Stimulated activated CD4-positive, alpha-beta T cell treated with anti-CD3 and anti-CD28 coated beads, TNF-alpha, amount 100 ng/mL, for 4 hours (primary cell): ENCODE measurements at places on chromosomes 16 and 17.

DNA sequence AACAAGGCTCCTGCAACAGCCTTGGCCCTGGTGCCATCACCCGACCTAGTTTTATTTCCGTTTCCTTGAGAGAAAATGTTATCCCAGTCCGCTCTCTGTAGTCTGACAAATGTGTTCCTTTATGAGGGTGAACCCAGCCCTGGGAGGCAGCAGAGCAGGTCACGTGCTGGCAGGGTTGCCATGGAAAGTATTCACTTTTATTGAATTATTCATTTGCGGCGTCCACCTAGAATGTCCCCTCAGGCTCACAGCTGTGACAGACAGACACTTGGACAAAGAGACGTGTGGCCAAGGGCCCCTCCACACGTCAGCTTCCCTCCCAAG lies 90.0 kb downstream of the WSCD1 start:
- DNase-seq, result no peak

GRCh38 chr17:41549596-41550039 lies 21.5 kb upstream of the KRT19 start:
- DNase-seq, result no peak

DNA sequence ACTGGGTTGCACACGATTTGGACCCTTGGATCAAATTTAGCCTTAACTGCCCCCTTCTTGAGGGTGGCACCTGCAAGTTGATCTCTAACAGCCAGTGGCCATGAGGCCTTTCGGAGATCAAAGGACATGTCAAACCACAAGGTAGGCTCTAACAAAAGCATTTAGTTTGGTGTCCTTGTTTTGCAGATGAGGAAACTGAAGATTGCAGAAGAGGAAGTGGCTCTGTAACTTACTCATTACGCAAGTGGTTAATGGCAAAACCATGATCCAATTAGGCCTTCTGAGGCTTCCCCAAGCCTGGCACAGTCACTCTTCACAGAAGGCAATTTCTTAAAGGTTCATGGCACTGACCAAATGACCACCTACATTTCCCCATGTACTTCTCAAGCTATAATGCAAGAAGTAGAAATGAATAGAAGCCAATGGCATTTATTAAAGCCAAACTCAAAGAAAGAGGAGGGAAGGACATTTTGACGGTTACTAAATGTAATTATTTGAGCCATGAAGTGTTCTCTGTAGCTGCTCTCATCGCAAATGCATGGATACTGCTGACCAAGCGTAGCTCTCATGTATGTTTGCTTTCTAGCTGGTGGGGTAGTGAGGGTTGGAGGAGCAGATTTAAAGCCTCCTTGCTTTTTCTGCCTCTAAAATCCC lies 32.8 kb upstream of the ABCC12 start:
- no peak for DNase-seq

GRCh38 chr17:56130631-56131030 lies 22.6 kb upstream of the ANKFN1 start:
- no peak for DNase-seq

DNA sequence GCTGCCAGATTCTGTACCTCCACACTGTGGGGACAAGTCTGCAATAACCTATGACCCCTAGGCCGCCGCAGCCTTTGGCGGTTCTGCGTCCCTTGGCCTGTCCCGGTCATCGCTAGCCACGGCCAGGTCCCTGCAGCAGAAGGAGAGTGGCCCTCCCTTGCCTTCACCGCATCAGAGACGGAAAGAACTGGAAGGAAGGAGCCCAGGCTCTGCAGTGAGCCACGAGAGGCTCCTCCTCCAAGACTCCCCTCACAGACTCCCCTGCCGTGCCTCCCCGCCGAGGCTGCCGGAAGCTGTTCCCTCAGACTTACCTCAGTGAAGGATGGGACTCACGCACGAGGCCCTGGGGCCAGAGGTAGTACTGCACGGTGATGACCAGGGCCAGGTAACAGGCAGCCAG lies 11.0 kb downstream of the SLC38A8 start:
- DNase-seq, result no peak

- DNase-seq, result no peak
Observed at GRCh38 chr17:13374203-13375143, 227.3 kb downstream of the HS3ST3A1 start.

- no peak for DNase-seq
Observed at GRCh38 chr16:2512735-2513404, 882 bp upstream of the ATP6V0C start.
